Stimulated activated CD8-positive, alpha-beta memory T cell treated with anti-CD3 and anti-CD28 coated beads, Interleukin-7, amount 100 ng/mL, for 4 hours (primary cell): ENCODE measurements at places on chromosomes 11 and 22.

DNA sequence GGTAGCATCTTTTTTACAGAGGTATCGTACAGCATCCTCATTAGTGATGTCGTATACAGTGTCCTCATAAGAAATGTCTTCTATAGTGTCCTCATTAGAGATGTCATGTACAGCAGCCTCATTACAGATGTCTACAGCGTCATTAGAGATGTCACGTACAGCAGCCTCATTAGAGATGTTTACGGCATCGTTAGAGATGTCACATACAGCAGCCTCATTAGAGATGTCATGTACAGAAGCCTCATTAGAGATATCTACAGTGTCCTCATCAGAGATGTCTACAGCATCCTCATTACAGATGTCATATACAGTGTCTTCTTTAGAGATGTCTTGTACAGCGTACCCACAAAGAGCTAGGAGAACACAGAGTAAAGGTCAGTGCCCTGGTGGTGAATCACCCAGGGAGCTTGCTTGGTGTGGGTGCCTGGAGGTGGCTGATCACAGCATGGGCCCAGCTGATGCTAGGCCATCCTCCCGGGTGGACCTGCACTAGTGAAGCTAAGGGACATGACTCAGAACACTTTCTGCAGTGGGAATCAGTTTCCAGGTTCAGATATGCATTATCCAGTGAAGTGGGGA lies 109.2 kb downstream of the IGLL1 start:
- DNase-seq = no peak

GRCh38 chr11:1157645-1158591 lies at the start of gene MUC5AC:
Gene MUC5AC, plus strand, starts transcription at chr11:1157953. Its CDS starts 47 bp downstream, at chr11:1158000.
- DNase-seq = no peak

DNA sequence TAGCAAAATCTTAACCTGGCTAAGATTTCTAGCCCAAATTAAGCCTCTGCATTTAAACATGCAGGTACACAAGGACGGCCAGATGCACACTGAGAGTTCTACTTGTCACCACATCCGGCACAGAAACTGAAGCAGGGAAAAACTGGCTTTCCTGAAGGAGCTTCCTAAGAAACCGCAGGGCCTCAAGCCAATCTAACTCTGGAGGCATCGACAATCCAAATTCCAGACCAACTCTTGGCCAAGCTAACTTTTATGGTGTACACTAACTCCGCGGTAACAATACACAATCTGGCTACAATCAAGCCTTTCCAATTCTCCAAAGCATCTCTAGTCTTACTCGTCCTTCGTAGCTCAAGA lies 1.2 kb downstream of the MSANTD2 start:
- no peak for DNase-seq

GRCh38 chr22:33823552-33823951 lies 96.7 kb downstream of the LARGE1 start:
- DNase-seq = no peak
